ENCODE measurements at places on chromosomes 6 and 20.

DNA sequence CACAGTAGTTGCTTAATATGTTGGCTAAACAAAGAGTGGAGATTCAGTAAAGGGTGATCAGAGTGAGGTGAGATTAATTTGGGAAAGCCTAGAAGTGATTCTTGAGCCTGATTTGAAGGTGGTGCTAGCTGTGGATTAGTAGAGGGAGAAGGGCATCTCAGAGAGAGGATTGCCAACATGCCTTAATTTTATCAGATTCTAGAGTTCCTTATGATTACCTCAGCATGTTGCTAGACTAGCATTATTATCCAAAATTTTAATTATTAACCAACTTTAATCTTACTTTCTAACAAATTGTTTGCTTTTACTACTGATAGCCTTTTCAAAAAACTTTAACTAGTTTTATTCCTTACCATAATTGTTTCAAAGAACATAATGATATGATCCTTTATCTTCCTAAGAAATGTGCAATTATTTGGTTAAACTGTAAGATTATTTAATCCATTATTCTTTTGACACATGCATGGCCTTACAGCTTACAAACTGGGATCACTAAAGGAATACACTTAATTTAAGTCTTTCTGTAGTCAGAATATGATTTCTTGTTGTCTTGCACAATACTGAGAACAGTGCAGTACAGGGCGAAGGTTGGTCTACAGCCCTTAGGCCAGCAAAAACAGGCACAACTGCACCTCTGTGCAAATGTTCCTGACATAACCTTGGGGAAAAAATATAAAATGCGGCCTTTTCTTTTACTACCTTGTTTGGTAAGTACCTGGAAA lies 88.9 kb downstream of the SLC16A10 start:
- DNase-seq = no peak

DNA sequence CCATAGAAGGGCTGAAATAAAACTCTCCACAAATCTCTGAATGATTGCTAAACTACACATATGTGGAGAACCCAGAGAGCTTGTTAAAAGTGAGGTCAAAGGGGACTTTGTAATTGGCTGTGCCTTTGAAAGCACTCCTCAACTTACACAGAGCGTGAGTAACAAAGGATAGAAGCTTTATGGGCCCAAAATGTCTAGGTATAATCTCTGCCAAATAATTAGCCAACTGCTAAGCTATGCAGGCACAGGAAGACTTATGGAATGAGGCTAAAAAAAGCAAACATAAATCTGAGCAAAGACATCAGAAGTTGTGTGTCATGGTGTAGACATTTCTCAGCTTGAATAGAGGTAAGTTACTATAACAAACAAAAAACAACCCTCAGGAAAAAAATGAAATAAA lies 23.3 kb upstream of the UST start:
- no peak for DNase-seq

- DNase-seq = no peak
These were observed 59.4 kb downstream of the TRIM27 start for GRCh38 chr6:28864326-28864923.

DNA sequence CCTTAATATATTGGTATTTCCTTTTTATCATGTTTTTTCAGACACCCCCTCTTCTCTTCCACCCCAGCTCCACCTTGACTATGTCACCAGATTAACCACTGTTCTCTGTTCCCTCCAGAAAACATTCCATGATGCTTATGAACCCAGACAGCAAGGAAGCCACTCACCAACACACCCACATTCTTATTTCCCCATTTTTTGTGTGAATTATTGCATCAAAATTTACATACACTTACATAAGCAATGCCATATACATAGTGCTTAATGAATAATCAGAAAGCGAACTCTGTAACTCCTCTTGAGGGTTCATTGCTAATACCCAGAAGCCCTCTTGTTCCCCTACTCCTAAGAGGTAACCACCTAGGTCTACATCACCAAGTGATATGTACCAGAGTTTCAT lies 182.3 kb upstream of the CDYL start:
- no peak for DNase-seq

- DNase-seq = no peak
These were observed 301.8 kb upstream of the ID4 start for GRCh38 chr6:19535351-19535750.

DNA sequence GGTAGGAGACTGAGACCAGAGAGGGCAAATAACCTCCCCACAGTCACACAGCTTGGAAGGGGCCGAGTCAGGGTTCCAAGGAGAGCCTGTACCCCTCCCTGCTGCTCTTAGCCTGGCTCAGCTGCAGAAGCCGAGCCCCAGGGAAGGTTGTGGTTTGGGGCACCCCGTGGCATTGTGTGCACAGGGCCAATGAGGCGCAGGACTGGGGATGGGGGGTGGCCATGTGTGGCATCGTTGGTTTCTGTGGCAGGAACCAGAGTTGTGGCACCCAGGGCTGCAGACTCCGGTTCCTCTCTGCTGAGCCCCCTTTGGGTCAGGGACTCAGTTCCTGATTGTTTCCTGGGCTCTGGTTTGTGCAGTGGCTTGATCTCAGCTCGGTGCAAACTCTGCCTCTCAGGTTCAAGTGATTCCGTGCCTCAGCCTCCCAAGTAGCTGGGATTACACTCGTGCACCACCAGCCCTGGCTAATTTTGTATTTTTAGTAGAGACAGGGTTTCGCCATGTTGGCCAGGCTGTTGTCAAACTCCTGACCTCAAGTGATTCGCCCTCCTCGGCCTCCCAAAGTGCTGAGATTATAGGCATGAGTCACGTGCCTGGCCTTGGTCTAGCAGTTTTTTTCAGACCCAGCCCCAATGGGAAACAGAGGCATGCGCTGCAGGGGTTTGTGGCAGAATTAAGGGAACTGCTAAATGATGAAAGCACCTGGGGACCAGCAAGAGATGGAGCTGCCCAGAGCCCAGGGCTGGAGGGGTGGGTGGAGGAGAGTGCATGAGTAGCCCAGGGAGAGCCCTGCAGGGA lies 221.0 kb upstream of the SULF2 start:
- DNase-seq = no peak

- DNase-seq = no peak
These were observed 259.2 kb downstream of the PRKN start for GRCh38 chr6:162468326-162468725.

DNA sequence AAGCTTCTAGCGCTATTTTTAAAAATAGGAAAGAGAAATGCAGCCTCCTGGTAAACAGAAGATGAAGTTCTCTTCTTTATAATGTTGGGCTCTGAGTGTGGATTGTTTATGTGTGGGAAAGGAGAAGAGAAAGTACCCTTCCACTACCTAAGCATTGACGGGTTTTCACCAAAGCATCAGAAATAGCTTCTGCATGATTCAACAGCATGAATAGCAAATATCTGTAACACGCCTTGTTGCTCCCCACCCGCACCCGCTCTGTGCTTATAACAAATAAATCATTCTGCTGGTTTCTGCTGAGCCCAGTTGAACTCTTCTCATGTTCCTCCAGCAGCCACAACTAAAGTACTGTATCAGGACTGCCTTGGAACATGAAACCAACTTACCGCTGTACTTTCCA lies 20.7 kb downstream of the TXLNB start:
- no peak for DNase-seq

DNA sequence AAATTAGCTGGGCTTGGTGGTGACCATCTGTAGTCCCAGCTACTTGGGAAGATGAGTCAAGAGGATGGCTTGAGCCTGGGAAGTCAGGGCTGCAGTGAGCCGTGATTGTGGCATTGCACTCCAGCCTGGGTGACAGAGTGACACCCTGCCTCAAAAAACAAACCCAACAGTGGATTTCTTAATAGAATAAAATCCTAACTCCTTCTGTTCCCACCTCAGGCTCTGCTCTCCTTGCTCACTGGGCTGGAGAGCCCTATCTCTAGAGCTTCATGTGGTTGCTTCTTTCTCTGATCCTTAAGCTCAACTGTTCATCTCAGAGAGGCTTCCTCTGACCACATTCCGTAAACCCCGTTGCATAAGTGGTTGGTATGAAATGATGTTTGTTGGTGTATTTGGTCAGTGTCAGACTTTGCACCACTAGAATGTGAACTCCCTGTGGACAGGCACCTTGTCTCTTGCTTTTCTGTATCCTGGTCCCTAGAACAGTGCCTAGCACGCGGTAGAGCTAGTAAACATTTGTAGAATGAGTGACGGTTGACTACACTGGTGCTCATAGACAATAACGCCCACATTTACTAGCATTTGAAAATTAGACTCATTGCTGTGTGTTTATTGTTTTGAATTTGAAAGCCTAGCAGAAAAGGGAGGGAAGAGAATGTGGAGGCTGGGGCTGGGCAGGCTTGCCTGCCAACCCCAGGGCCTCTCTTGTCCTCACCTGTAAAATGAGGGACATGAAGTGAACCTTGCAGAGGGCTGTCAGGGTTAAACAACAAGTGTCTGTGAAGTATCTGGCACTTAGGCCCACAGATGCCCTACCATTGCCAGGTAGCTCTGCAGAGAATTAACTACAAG lies 4.2 kb downstream of the MAPRE1 start:
- DNase-seq = no peak

DNA sequence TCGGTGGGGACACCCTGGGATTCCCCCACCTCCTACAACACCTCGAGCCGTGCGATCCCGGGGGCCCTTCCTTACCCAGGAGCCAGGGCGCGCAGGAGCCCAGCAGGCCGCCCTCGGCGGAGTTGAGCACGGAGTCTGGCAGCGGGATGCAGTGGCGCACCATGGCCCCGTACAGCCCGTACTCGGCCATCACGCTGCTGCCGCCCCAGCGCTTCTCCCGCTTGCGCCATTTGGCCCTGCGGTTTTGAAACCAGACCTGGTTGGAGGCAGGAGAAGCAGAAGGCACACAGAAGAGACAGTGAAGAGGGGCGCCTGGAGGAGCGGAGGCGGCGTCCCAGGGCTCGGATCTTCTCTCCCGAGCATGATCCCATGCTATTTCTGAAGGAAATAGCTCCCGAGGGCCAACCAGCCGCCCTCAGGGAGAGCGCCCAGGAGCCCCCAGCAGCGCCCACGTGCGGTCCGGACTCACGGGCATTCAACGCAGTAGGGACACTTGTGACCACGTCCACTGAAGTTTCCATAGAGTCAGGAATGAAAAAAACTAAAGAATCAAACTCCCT lies 4.3 kb downstream of the VSX1 start:
- no peak for DNase-seq

DNA sequence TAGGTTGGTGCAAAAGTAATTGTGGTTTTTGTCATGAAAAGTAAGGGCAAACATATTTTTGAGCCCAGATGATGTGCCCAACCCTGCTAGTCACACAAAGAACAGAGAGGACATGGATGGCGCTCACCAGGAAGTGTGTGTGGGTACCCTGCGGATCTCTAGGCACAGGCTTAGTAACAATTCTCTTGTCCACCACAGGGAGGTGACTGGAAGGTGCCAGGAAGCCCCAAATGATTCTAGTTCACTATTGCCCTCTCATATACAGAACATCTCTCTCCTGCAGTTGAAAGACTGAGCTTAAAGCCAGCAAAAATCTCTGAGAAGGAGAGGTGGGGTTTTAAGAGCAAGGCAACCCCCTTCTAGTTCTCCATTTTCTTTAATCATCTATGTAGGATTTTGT lies 272.1 kb upstream of the TAB2 start:
- no peak for DNase-seq

DNA sequence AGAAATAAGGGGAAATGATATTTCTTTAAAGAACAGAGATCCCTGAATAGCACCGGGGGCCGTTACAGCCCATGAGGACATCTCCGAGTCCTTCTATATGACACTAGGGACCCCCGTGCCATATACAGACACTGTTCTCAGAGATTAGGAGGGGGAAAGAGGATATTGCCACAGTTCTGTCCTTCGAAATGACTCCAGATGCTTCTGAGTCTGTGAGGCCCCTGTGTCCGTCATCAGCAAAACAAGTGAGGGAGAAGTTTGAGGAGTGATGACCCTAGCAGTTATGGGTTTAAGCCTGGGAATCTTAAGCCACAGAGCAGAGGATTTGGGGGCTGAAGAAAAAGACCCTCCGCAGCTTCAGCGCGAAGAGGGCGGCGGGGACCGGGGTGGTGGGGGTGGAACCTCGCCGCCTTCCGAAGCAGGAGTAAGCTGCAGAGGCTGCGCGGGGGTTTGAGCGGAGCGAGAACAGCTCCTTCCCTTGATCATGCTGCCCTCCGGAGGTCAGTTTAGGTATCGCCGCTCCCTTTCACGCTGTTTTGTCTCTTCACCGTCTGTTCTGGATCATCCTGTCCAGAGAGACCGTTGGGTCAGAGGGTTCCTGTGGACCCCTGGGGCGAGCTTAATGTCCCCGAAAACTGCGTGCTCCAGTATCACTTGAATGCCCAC lies 23.6 kb downstream of the VPS52 start:
- DNase-seq = peak; percentile 81

GRCh38 chr6:37483917-37484785 lies 15.5 kb downstream of the CCDC167 start:
- peak; percentile 81 for DNase-seq

DNA sequence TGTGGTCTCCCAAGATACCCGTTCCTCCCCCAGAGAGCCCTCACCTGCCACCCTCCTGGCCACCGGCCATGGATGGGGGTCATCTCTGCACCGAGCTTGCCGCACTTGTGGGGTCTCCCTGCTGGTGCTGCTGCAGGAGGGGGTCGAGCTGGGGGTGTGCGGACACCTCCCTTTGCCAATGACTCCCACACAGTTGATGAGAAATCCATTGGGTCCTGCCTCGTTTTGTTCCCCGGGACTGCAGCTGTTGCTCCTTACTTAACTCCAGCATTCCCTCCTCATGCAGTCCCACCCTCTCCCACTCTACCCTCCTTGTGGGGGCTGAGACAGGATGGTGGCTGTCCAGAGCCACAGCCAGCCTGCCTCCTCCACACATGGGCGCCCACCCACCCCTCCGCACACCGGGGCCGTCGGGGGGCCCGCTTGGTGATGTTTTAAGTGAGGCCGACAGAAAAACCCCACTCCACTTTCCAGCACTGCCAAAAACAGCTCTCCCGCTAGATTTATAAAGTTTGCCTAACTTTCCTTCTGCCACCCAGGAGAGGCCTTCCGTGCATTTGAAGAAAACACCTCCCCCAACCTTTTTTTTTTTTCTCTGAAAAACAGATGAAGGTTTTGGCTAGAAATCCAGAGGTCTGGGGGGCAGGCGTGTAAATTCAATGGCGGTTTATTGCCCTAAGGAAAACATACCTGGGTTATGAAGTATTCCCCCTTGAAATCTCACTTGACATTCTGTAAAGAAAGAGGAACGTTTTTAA lies 53.5 kb upstream of the APCDD1L start:
- DNase-seq = no peak

DNA sequence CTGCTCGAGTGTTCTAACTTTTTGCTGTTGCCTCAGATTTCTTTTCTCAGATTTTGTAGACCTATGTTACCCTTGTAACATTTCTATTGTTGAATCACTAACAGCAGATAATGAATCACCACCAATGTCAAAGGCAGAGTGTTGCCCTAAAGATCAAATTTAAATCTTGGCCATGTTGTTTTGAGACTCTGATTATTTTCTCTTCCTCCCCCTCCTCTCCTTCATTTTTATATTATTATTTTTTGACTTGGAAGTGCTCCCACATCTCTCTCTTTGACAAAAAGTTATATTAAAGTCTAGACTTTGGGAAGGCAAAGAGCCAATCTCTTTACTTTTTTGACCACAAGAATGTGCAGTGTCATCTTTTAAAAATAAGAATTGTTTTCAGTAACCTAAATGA lies 422.7 kb downstream of the NKAIN2 start:
- DNase-seq = no peak

All from mesothelial cell of epicardium (in vitro differentiated cells).